CD4-positive, alpha-beta T cell treated with Interleukin-15 for 4 hours (primary cell): ENCODE measurements at places on chromosomes 7 and 10.
A peak's percentile ranks its signal among the peaks of the same experiment; 100 is the strongest.

GRCh38 chr10:73785211-73785720, at the start of gene ZSWIM8:
ZSWIM8 (plus strand) TSS chr10:73785606; CDS start chr10:73785879, 273 bp downstream.
- DNase-seq: peak; percentile 89

DNA sequence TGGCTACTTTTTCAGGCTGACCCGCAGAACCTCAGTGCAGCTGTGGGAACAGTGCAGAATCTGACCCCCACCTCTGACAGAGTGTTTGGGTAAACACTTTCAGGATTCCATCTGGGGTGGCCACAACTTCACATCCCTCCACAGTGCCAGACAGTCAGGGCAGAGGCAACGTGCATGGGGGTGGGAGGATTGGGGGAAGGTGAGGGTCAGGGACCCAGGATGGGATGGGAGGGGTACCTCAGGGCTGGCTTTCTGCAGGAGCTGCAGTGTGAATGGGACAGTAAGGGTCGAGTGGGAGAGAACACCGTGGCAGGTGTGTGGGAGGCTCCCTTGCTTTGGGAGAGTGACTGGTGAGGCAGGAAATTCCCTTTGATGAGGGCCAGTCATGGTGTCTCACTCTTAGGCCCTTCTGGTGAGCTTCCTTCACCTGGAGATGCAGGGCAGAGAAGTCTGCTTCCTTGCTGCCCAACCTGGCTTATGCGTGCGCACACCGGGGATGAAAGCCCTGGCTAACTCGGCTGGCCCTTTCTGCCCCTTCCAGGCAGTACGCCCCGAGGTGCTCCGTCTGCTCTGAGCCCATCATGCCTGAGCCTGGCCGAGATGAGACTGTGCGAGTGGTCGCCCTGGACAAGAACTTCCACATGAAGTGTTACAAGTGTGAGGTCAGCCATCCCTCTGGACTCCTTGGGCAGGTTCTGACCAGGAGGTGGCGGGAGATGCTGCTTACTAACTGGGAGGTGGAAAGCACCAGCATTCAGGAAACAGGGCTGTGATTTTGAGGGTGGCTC, 8.4 kb downstream of the ZYX start:
- DNase-seq: no peak

- DNase-seq: no peak
Measured at GRCh38 chr7:106047818-106048705, 64.0 kb downstream of the SYPL1 start.

DNA sequence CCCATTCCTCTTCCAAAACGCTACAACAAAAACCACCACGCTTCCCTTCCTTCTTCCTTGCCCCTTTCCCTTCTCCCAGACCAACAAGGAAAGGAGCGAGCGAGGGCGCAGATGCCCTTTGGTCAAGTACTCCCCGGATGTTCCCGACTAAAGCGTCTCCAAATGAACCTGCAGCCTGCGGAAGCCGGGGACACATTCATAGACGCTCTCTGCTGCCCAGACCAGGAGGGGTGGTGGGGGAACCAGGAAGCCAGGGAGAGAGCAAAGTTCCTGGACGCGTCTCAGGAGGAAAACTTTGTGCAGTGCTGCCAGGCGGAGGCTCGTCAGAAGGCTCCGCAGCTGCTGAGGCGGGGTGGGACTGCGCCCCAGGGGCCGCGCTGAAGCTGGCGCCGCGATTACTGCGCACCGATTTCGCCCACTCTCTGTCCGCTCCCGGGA, 754 bp downstream of the SEMA3D start:
- DNase-seq: no peak

DNA sequence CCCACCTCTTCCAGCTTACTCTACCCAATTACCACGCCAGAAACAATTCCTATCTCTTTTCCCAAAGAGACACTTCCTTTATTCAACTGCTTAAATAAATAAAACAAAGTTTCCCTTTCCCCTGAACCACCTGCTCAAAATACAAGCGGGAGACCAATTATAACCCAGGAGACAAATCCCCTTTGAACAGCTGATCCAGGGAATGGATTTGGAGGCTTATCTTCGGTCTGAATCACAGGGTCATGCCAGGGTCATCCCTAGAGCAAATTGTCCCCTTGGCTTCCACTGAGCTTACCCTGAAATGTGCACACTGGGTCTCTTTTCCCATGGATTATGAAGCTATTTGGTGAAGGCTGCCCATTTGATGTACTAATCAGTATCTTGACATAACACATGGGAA, 99.9 kb upstream of the JAZF1 start:
- no peak for DNase-seq

GRCh38 chr7:148712678-148713329, 14.1 kb downstream of the CUL1 start:
- no peak for DNase-seq

DNA sequence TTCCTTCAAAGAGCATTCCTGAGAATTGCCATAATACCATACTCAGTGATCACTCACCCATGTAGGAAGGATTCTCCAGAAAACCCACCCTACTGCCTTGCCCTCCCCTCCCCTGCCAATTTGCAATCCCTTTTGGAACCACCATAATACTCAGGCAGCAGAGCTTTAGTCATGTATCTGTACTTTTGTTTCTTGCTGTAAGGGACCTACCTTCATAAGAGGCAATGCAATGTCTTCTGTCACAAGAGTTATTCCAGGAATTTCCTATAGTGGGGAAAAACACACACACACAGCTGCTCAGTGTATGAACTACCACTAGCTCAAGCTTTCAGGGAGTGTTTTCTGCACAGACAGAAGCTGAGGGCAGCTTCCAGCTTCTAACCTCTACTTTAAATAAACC, 67.0 kb downstream of the GSAP start:
- DNase-seq: no peak
